Stimulated activated naive CD8-positive, alpha-beta T cell treated with anti-CD3 and anti-CD28 coated beads, Interleukin-15, amount 100 ng/mL, for 72 hours (primary cell): ENCODE measurements at places on chromosomes 3 and 15.
A peak's percentile ranks its signal among the peaks of the same experiment; 100 is the strongest.

GRCh38 chr3:182108371-182108770, 396.6 kb downstream of the SOX2 start:
- DNase-seq, result no peak

- DNase-seq, result no peak
These were observed 134.6 kb downstream of the CMSS1 start for GRCh38 chr3:99952306-99952705.

GRCh38 chr3:143070977-143071551, 48.5 kb upstream of the CHST2 start:
- no peak for DNase-seq

- peak; percentile 42 for DNase-seq
These were observed 62.1 kb downstream of the RASGRF1 start for GRCh38 chr15:79028411-79028964.

- DNase-seq, result no peak
These were observed 279.4 kb downstream of the ROBO1 start for GRCh38 chr3:79488407-79488806.

GRCh38 chr3:77605308-77605707, 565.4 kb downstream of the ROBO2 start:
- no peak for DNase-seq

GRCh38 chr15:51315726-51316125, 22.7 kb downstream of the CYP19A1 start:
- no peak for DNase-seq

GRCh38 chr3:67048067-67048714, 50.1 kb downstream of the KBTBD8 start:
- no peak for DNase-seq

DNA sequence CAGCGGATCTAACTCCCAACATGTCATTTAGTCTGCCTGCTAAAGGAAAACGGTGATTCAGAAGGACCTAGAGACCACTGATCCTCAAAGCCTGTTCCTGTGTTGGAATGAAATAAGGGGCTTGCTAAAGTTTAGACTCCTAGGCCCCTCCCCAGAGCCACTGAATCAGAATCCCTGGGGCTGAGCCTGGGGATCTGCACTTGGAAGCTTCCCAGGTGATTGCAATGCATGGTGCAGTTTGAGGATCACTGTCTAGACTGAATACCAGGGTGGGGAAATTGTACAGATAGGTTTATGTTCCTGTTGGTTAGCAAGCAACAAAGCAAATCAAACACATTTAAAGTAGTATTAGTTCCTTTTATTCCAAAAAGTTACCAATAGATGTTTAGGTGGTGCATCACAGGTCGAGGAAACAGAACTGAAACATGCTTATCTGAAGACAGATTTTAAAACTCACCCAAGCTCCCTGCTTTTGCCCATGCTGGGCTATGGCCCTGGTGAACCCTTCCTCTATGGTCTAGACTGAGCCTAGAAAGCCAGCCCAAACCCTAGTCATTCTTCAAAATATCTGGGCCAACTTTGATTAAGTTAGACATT, 29.6 kb upstream of the SPTBN5 start:
- no peak for DNase-seq

DNA sequence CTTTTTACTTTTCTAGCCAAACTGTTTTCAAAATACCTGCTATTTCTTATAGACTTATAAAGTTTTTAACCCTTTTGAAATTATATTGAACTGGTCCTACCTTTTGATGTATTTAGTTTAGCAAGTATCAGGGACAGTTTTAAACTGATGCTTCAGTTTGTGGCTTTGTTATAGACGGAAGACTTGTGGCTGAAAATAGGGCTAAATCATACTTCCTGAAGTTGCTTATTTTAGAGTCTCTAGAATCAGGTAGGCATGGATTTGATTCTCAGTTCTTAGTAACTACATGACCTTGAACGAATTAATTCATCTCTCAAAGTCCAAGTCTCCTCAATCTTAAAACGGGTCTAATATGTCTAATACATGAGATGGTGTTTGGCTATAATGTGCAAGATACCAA, 322.8 kb downstream of the RAP2B start:
- no peak for DNase-seq

GRCh38 chr15:32959077-32959476, 235.4 kb downstream of the FMN1 start:
- no peak for DNase-seq

DNA sequence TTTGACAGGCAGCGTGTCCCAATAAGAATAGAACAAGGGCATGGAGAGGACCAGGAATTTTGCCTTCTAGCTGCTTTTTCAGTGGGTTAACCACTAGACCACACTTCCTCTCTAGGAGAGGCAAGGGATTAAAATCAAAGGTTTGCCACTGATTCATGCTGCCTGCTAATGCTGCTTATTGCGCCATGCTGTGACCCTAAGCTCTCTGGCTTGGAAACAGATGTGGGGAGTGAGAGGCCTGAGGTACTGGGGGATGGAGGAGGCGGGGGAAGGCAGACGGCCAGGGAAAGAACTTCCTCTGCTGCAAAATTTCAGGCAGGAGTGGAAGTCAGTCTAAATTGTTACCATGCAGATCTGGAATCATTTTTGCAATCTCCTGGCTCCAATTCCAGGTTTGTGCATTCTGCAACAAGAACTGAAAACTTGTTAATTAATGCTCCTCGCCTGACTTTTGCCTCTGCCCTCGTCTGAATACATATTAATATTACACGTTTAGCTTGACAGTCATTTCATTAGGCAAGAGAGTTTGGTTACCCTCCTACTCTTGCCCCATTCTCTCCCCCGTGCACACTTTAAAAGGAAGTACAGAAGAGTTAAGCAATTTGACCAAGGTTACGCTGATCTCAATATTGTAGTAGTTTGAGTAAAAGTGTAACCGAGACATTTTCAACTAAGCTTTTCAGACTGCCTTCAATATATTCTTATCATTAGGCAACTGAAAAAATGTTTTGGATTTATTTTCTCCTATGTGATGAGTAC, 121.7 kb upstream of the SPRED1 start:
- DNase-seq, result no peak

GRCh38 chr3:127365163-127365798, 77.4 kb upstream of the PRR20G start:
- DNase-seq, result no peak

- DNase-seq, result no peak
These were observed 86.0 kb downstream of the ECT2 start for GRCh38 chr3:172836390-172836997.

- no peak for DNase-seq
These were observed 60.6 kb upstream of the GCNT3 start for GRCh38 chr15:59550956-59551355.

- DNase-seq, result peak; percentile 35
These were observed 802 bp upstream of the NECTIN3 start for GRCh38 chr3:111070772-111071256.
